ENCODE measurements at places on chromosomes 7 and 10.

GRCh38 chr10:63819753-63820329 lies 298.6 kb downstream of the REEP3 start:
- no peaks in the 10 kb centered on the region for H3K27me3 ChIP-seq
- H3K27ac ChIP-seq = no peak overlapping the region
- DNase-seq = peak; percentile 17
- no peaks in the 10 kb centered on the region for H3K36me3 ChIP-seq

GRCh38 chr7:129952086-129952652 lies 591 bp downstream of the UBE2H start:
- H3K36me3 ChIP-seq = no peaks in the 10 kb centered on the region
- peak overlapping the region; percentile 94 for H3K4me3 ChIP-seq
- no peaks in the 10 kb centered on the region for H3K27me3 ChIP-seq
- peaks cover 4% of the 10 kb centered on the region for H3K4me1 ChIP-seq

GRCh38 chr7:154380771-154381170 lies 328.6 kb downstream of the DPP6 start:
- no peak overlapping the region for H3K4me3 ChIP-seq

GRCh38 chr10:102003541-102003940 lies 52.4 kb downstream of the ARMH3 start:
- no peak overlapping the region for H3K27ac ChIP-seq
- no peaks in the 10 kb centered on the region for H3K27me3 ChIP-seq
- H3K4me1 ChIP-seq = no peaks in the 10 kb centered on the region
- DNase-seq = no peak

GRCh38 chr10:49559476-49559875 lies 20.6 kb upstream of the ERCC6 start:
- no peaks in the 10 kb centered on the region for H3K27me3 ChIP-seq
- DNase-seq = no peak
- no peaks in the 10 kb centered on the region for H3K36me3 ChIP-seq
- no peaks in the 10 kb centered on the region for H3K4me1 ChIP-seq

DNA sequence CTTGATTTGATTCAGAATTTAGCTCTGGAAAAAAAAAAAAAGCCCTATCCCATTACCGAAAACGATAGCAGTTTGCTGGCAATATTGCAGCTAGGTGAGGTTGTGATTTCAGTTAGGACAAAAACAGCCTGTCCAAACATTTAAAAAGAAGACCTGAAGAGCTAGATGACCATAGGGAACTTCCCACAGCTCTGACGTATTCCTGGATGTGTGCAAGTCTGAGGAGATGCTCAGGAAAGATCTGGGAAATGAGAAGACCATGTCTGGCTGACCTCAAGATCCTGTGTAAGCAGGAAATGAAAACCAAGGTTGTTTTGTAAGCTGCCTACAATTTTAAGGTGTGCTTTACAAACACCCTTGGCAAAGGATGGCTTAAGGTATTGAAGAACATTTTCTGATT lies 88.7 kb downstream of the RAMP3 start:
- H3K36me3 ChIP-seq = no peaks in the 10 kb centered on the region
- H3K27ac ChIP-seq = no peak overlapping the region
- no peak overlapping the region for H3K4me3 ChIP-seq
- H3K27me3 ChIP-seq = no peaks in the 10 kb centered on the region
- H3K4me1 ChIP-seq = no peaks in the 10 kb centered on the region

GRCh38 chr10:102231357-102232318 lies 5.5 kb downstream of the ELOVL3 start:
- no peaks in the 10 kb centered on the region for H3K36me3 ChIP-seq
- peaks cover 75% of the 10 kb centered on the region for H3K27me3 ChIP-seq

GRCh38 chr10:78404296-78404695 lies 370.6 kb downstream of the RPS24 start:
- no peaks in the 10 kb centered on the region for H3K27me3 ChIP-seq
- no peak overlapping the region for H3K27ac ChIP-seq
- no peak for DNase-seq
- H3K4me1 ChIP-seq = peaks cover 21% of the 10 kb centered on the region

DNA sequence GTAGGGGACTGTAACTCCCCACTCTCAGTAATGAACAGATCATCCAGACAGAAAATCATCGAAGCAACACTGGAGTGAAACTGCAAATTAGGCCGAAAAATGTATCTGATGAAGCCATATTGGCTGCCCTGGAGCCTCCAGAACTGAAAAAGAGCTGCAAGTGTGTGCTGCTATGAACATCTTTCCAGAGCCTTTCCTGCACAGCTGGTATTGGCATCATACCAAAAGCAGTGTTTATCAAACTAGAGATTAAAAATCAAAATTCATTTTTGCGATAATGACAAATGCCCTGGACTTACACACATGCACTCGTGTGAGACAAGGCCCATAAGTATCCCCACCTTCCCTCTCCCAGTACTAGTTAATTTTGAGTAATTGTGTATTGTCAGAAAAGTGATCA lies 6.8 kb upstream of the CLDN12 start:
- H3K4me3 ChIP-seq = no peak overlapping the region
- no peaks in the 10 kb centered on the region for H3K4me1 ChIP-seq
- no peaks in the 10 kb centered on the region for H3K27me3 ChIP-seq
- no peaks in the 10 kb centered on the region for H3K36me3 ChIP-seq
- DNase-seq = no peak

- H3K4me3 ChIP-seq = no peak overlapping the region
- DNase-seq = no peak
- H3K27ac ChIP-seq = no peak overlapping the region
Observed at GRCh38 chr10:101134299-101135127, 3.4 kb downstream of the TLX1 start.

- H3K4me1 ChIP-seq = 0 out of 2 replicates have a peak, but pooled peaks cover 3% of the 10 kb centered on the region
- H3K4me3 ChIP-seq = no peak overlapping the region
- H3K36me3 ChIP-seq = no peaks in the 10 kb centered on the region
- no peaks in the 10 kb centered on the region for H3K27me3 ChIP-seq
- no peak overlapping the region for H3K27ac ChIP-seq
Observed at GRCh38 chr7:68216051-68216450, 1219.4 kb downstream of the TYW1 start.

- H3K4me1 ChIP-seq = no peaks in the 10 kb centered on the region
- no peak for DNase-seq
- no peaks in the 10 kb centered on the region for H3K27me3 ChIP-seq
- no peak overlapping the region for H3K27ac ChIP-seq
Observed at GRCh38 chr7:103093429-103093828, 18.5 kb downstream of the ARMC10 start.

- H3K4me3 ChIP-seq = no peak overlapping the region
- H3K36me3 ChIP-seq = no peaks in the 10 kb centered on the region
- no peaks in the 10 kb centered on the region for H3K27me3 ChIP-seq
- H3K4me1 ChIP-seq = no peaks in the 10 kb centered on the region
- H3K27ac ChIP-seq = no peak overlapping the region
- no peak for DNase-seq
Observed at GRCh38 chr7:40733114-40733513, 598.3 kb downstream of the SUGCT start.

- H3K27ac ChIP-seq = no peak overlapping the region
- H3K4me1 ChIP-seq = 0 out of 2 replicates have a peak, but pooled peaks cover 3% of the 10 kb centered on the region
- no peaks in the 10 kb centered on the region for H3K36me3 ChIP-seq
- no peaks in the 10 kb centered on the region for H3K27me3 ChIP-seq
Observed at GRCh38 chr10:16905320-16905719, 88.1 kb upstream of the RSU1 start.

GRCh38 chr10:108252771-108253170 lies 1088.3 kb upstream of the SORCS1 start:
- DNase-seq = no peak
- no peak overlapping the region for H3K27ac ChIP-seq
- H3K4me1 ChIP-seq = no peaks in the 10 kb centered on the region
- H3K27me3 ChIP-seq = no peaks in the 10 kb centered on the region

All from H1 (cell line).